Stimulated activated naive CD4-positive, alpha-beta T cell (primary cell): ENCODE measurements at places on chromosomes 5 and 9.

GRCh38 chr9:125549465-125549871 lies 157.5 kb downstream of the MAPKAP1 start:
- DNase-seq: no peak

- no peak for DNase-seq
Measured at GRCh38 chr5:153827397-153827796, 211.3 kb downstream of the FAM114A2 start.

- DNase-seq: no peak
Measured at GRCh38 chr5:115423051-115423450, 121.5 kb downstream of the FEM1C start.

DNA sequence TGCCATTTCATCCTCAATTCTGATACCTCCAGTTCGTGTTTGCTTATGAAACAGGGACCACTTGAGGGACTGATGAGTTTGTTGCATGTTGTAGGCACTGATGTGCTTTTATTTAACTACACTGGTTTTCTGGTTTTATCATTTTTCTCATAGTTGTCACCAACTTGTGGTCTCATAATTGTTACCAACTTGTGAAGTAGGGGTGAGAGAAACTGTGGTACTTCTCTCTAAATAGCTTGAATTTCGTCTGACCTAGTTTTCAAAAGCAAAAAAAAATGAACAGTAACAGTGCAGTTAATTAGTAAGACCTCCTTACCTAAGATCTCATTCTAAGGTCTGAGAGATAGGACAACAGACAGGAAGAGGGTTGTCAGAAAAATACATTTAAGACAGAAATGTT lies 78.0 kb downstream of the ANXA2R start:
- DNase-seq: no peak

DNA sequence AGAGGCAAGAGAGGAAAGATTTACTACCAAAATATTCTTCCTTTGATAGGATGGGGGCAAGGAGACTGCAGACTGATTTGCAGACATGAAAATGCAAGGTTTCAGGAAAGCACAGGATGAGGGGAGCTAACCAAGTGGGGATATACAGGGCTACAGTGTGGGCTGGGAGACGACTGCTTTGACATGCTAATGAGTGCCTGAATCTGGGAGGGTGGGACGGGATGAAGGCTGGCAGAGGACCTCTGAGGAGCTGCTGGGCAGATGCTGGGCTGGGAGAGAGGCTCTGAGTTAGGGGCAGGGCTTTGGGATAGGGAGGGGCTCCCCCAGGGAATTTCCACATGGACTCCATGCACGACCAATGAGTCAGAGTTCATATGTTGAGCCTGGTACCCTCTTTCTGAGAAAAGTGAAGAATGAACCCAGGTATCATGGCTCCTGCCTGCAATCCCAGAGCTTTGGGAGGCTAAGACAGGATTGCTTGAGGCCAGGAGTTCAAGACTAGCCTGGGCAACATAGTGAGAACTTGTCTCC lies 4.9 kb upstream of the CPLX2 start:
- DNase-seq: no peak

DNA sequence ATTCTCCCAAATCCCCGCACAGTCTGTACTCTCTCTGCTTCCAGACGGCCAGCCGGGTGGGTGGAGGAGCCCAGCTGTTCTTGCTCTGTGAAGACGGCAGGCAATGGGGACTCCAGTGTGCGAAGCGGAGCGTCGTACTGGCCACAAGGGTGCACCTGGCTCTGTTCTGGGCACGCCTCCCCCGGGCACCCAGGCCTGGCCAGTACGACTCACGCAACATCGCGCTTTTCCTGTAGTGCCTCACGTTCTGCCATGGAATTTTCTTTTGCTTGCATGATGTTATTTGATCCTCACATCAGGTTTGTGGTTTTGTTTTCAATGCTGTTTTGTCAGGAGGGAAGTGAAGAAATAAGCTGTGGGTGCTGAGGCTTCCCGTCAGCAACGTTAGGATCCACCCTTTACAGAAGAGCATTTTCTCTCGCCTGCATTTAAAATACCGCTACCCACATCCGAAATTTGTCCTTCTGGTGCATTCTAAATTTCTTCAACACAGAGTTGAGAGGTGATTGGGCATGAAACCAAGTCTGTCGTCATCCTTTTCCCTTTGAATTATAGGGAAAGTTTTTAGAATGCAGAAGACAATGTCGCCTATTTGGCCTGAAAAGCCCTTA lies 311.7 kb downstream of the TRIM36 start:
- DNase-seq: no peak

DNA sequence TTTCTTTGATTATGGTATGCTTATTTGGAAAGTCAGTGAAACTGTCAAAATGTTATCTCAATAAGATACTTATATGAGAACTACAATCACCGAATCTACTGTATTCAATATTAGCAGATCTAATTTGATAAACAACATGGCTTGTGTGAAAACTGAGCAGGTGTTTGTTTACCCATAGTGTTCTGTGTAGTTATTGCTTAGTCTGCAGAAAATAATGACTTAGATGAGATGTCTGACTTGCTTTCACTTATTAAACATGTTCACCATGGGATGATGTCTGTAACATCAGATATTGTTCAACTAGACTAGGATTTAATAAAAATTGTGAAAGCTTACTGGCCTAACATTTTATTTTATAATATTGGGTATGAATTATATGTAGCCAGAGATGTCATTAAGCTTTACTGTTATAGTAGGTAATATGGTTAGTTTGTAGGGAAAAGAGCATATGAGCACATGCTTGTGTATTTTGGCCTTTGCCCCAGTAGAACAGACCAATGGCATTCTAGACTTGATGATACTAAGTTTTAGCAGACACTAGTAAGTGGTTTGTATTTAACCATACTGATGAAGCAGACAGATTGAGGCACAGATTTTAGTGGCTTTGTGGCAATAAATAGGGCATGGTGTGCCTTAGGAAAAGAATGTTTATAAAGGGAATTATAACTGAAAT lies 16.4 kb downstream of the SUB1 start:
- DNase-seq: no peak

DNA sequence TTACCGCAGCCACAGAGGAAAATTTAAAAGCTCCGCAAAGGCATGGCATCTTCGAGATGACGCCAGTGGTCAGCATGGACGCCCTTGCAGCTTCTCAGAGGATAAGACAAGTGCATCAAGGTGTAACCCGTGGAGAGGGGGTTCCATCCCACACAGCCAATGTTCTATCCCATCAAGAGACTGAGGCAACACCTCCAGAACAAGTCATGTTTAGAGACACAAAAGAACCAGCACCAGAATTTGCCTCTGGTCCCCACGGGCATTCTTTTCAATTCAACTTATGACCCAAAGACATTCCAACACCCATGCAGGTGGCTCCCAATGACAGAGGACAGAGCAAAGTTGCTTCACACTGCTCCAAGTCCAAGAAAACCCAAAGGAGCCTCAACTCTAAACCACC lies 20.7 kb downstream of the ROR2 start:
- no peak for DNase-seq

DNA sequence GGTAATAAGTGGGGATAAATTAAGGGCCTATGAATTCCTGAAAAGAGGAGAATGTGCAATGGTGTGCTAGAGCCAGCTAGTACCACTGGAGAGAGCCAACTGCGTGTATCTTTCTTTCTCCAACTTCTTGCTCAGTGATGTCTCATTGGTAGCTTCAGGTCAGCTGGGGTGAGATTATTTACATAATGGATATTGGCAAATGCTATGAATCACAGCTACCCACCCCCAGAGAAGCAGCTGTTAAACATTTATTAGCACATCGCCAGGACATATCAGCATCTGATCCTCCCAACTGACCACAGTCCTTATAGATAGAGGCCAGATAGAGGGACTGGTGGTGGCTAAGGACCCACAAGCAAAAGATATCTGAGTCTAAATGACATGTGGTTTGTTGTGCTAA lies 421.3 kb downstream of the ACTL7B start:
- no peak for DNase-seq

- DNase-seq: no peak
Measured at GRCh38 chr9:81141961-81142360, 547.4 kb downstream of the TLE1 start.
